NCI-H774 (cell line): ENCODE measurements at places on chromosomes 7 and 10.

DNA sequence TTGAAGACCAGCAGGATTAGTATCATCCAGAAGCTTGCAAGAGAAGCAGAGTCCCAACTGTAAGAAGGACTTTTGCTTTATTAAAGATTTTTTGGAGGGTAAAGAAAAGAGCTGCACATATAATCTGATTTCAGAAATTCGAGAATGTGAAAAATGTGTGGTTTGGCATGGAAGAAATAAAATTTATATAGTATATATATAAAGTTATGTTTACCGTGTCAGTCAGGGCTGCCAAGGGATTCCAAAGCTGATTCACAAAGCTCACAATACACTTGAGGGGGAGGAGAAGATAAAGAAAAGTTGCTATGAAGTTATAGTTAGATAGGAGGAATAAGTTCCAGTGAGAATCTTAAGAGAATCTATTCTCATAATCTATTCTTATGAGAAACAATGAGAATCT, 231.8 kb upstream of the CACNA2D1 start:
- DNase-seq, result no peak

GRCh38 chr7:90552521-90552920, 43.6 kb upstream of the CDK14 start:
- no peak for DNase-seq

DNA sequence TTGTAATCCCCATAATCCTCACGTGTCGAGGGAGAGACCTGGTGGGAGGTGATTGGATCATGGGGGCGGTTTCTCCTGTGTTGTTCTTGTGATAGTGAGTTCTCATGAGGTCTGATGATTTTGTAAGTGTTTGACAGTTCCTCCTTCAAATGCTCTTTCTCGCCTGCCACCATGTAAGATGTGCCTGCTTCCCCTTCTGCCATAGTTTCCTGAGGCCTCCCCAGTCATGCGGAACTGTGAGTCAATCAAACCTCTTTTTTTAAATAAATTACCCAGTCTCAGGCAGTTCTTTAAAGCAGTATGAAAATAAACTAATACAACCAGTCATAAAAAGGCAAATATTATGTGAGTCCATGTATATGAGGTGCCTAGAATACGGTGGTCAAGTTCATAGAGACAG, 87.5 kb downstream of the FRMD4A start:
- DNase-seq, result no peak

- DNase-seq, result no peak
Observed at GRCh38 chr7:16083931-16084330, 337.4 kb downstream of the CRPPA start.

GRCh38 chr10:78617631-78618030, 451.1 kb upstream of the ZMIZ1 start:
- DNase-seq, result no peak

GRCh38 chr10:66394342-66395063, 531.3 kb upstream of the LRRTM3 start:
- no peak for DNase-seq
